ENCODE measurements at places on chromosomes 1 and 21.
A peak's percentile ranks its signal among the peaks of the same experiment; 100 is the strongest.

DNA sequence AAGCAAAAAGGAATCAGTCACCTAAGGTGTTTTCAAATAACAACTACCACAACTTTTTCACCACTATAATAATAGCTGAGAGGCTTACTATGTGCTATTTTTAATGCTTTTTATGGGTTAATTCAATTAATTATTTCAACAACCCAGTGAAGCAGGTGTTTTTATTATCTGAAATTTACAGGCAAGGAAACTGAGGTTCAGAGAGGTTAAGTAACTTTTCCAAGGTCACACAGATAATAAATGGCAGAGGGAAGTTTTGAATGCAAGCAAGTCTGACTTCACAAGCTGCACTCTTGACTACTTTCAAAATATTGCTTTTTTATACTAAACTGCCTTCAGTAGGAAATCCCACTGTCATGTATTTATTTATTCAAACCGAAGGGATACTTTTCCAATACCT, 4.2 kb upstream of the TMEM183A start:
- no peak for DNase-seq

DNA sequence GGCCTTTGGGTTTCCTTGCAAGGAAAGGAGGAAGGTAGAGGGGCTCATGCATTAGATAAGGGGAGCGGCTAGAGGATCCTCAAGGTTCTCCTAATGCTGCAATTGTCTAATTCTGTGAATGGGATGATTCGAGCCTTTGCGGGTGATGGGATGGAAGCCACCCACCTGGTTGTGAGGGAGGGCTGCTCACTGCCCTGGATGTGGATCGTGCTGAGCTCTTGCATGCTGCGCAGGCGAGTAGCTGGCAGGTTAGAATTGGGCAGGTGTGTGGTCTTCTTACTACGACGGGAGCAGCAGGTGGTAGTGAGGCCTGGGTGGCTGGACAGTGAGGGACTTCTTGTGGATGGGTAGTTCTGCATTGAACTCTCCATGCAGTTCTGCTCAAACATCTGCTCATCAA, 21.2 kb downstream of the DDX20 start:
- no peak for DNase-seq

DNA sequence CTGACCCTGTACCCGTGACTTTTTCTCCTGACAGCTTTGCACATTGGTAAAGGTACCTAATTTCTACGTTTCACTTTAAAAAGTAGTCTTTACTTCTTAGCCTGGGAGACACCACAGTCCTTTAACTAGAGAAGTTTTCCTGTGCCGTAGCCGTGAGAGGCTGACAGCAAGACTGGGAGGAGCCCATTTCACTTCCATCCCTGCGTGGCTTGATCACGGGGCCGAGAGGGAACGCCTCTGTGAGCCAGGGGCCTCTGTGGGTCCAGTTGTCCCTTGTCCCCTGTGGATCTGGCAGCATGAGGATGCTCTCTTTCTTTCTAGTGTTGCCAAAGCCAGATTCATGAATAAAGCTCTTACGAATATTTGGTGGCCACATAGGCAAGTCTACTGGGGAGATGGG, 21.6 kb downstream of the PCP4 start:
- DNase-seq: no peak

DNA sequence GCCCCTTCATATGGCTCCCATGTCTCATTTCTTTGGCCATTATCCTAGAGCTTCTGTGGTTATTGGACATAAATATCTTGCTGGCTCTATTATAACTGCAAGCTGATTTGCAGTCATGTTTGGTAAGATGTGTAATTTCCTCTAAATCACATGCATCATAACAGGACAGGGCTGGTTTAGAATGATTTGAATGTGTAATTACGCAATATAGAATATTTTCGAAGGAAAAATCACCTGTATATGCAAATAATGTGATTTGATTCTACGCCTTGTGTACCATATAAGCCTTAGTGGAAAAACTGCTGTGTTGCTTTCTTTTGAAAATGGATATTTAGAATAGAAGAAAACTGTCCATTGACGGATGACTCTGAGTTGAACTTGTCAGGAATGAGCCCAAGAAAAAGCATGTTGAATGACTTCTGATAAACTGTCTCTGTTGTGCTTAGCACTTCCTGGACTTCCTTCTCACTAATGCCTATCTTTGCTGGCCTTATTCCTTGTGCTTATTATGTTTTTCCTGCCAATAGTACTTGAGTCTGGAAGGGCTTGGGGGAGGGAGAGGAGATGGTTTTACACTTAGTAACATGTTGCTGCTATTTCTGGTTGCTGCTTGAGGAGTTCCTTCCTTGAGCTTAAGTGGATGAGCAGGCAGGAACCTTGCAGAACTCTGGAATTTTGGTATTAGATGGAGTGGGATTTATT, 6.5 kb downstream of the CACHD1 start:
- DNase-seq: peak; percentile 64

Measured in muscle of arm (tissue), 14 donors.